Globus pallidus (tissue), 1 donor: ENCODE measurements at places on chromosomes 11 and 22.

DNA sequence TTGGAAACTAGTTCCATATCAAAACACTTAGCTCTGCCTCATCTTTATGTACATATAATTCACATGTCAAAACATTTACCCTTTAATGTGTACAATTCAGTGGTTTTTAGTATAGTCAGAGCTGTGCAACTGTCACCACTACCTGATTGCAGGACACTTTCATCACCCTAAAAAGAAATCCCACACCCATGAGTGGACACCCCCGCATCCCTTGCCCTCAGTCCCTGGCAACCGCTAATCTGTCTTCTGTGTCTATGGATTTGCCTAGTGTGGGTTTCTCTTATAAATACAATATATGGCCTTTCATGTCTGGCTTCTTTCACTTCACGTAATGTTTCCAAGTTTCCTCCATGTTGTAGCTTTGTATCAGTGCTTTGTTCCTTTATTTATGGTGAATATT, 8.6 kb upstream of the EMID1 start:
- no peak for DNase-seq

- DNase-seq, result no peak
Measured at GRCh38 chr11:57751176-57751575, 443 bp downstream of the BTBD18 start.

- DNase-seq, result no peak
Measured at GRCh38 chr11:33110083-33110482, 51.2 kb downstream of the CSTF3 start.

GRCh38 chr22:19663286-19663815, 51.0 kb upstream of the SEPTIN5 start:
- DNase-seq, result no peak

- no peak for DNase-seq
Measured at GRCh38 chr22:46162285-46162684, 12.0 kb downstream of the PPARA start.

DNA sequence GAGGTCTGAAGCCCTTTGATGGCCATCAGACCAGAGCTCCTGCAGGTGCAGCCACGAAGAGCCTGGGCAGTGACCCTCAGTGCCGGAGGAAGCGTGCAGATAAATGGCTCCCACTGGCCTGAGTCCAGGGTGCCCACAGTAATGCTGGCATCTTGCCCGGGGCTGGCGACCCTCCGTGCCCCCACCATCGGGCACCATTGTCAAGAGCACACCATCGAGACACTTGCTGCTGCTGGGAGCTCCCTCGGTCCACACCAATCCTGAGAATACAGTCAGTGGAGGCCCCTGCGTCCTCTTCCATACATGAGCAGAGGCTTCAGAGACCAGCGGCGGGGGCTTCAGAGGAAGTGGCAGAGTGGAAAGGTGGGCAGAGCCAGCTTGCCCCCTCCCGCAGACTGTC, 1448.3 kb downstream of the BRD1 start:
- DNase-seq, result no peak

DNA sequence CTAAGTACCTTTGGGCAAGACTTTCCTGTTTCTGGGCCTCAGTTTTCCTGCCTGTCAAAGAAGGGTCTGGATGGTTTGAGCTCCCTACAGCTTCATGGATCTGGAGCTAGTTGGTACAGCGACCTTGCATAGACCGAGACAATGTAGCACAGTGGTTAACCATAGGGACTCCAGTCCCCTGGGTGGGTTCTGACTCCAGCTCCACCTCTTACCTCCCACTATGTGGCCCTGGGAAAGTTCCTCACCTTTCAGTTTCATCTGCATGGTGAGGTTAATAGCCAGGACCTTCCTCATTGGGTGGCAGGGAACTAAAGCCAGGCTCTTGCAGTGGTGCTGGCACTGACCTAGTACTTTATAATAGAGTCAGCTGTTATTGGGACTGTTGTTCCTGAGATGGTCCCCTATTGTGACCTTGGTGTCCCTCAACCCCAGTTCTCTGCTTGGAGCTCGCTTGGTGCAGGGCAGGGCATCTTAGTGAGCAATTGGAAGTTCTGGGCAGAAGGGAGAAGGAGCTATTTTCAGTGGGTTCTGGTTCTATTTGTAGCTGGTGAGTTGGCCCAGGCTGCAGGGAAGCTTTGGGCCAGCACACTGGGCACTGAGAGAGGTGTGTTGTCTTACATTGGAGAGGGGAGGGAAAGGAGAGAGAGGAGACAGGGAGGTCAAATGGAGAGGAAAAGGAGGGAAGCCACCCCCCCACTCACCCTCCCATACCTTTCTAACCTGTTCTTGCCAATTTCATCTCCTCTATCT, 10.7 kb upstream of the MTMR3 start:
- no peak for DNase-seq

DNA sequence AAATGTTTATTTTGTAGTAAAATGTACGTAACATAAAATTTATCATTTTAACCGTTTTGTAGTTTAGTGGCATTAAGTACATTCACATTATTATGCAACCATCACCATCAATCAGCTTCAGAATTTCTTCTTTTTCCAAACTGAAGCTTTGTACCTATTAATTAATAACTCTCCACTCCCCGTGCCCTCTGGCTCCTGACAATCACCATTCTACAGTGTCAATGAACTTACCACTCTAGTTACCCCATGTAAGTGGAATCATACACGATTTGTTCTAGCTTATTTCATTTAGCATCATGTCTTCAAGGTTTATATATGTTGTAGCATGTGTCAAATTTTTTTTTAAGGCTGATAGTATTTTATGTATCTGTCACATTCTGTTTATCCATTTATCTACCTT, 9.7 kb downstream of the TBCEL start:
- no peak for DNase-seq

DNA sequence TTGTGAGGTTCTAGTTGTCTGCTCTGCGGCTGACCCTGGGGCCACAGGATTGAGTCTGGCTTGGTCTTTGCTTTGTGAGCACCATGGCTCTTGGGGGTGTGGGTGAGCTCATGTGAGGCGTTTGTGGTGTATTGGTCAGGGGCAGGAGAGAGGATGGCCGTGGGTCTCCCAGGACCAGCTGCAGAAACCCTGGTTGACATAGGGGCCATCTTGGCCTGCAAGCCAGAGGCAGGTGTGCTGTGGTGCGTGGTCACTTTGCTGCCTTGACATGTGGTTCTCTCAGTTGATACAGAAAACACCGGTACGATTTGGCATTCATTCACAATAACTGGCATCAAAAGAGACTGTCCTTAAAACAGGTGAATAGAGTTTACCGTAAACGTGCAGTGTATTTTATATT, 11.3 kb downstream of the PHRF1 start:
- DNase-seq, result no peak

DNA sequence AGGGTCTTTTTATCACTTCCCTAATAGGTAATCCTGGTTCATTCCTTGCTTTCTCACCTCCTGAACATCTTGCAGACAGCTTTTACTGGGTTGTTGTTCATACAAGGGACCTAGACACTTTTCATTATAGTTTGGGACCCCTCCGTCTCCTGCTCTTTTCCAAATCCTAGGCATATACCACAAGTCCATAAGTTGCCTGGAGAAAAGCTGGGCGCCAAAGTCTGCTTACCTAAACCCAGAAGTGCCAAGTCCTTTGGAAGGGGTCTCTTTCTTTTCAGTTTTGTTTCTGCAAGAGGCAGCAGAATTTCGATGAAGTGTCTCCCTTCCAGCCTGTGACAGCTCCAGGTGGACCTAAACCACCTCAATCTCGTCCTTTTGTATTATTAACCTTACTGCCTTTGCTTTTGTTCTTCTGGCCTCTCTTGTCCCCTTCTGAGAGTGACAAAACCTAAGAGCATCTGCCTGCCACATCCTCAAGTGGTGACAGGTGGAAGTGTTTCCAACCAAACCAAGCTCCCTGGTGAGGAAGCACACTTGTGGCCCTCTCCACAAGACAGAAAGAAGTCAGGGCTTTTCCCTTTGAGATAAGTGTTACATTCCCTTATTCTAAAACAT, 19.5 kb upstream of the P2RY6 start:
- DNase-seq, result no peak

DNA sequence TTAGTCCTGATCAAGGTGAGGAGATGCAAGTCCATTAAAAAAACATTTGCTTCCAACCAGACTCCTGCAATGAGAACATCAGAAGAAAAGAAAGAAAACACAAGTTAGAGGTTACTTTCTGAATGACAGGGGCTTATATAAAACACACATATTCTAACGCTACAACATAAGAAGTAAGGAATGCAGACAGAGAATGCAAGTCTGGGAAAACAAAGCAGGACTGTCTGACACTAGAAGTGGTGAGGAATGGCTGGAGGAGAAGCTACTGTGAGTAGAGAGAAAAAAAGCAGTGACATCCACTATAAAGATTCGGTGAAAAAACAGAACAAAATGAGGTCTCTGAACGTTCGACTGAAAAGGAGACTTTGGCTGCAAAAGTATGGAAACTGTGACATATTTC, 12.3 kb downstream of the TMEM216 start:
- no peak for DNase-seq

GRCh38 chr11:61695917-61696316, 15.7 kb downstream of the DAGLA start:
- no peak for DNase-seq

DNA sequence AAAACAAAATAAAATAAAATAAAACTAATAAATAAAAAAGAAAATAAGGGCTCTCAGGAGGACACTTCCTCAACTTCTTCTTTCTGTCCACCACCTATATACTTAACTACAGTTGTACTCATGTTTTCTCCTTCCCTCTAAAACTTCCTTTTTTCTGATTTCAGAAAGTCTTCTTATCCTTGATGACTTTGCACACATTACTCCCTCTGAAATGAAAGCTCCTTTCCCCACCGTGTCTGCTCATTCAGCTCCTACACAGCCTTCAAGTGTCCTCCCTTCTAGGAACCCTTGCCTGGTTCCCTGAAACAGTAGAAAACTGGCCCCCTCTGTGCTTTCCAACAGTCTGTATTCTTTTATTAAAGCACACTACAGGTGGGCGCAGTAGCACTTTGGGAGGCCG, 18.3 kb upstream of the DDX17 start:
- DNase-seq, result no peak

DNA sequence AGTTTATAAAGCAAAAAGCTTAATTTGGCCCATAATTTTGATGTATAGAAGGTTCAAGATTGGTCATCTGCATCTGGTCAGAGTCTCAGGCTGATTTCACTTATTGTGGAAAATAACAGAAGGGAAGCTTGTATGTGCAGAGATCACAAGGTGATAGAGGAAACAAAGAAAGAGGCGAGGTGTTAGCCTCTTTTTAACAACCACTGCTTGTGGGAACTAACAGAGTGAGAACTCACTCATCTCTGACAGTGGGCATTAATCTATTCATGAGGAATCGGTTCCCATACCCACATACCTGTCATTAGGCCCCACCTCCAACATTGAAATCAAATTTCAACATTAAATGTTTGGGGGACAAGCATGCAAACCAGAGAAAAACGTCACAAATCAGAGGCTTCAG, 250.3 kb downstream of the GRM5 start:
- no peak for DNase-seq

DNA sequence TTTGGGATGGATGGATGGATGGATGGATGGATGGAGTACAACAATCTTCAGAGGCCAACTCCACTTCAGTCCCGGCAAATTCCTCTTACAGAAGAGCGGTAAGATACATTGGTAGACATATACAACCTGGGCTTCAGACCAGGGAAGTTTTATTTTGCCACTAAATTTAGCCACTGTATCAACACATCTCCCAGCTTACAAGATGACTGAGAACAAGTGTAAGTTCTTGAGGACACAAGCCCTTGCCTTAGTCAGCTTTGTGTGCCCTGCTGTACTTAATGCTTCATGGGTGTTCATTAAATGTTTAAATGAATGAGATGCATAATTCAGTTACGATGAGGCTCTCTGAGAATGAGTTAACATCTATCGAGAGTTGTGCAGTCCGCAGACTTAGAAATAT, 127.7 kb downstream of the COMMD9 start:
- no peak for DNase-seq

GRCh38 chr11:14821031-14821430, 71.0 kb downstream of the CYP2R1 start:
- no peak for DNase-seq

- DNase-seq, result no peak
Measured at GRCh38 chr11:64119700-64120099, 46.2 kb downstream of the MACROD1 start.

GRCh38 chr11:79170321-79170720, 270.5 kb downstream of the TENM4 start:
- no peak for DNase-seq

DNA sequence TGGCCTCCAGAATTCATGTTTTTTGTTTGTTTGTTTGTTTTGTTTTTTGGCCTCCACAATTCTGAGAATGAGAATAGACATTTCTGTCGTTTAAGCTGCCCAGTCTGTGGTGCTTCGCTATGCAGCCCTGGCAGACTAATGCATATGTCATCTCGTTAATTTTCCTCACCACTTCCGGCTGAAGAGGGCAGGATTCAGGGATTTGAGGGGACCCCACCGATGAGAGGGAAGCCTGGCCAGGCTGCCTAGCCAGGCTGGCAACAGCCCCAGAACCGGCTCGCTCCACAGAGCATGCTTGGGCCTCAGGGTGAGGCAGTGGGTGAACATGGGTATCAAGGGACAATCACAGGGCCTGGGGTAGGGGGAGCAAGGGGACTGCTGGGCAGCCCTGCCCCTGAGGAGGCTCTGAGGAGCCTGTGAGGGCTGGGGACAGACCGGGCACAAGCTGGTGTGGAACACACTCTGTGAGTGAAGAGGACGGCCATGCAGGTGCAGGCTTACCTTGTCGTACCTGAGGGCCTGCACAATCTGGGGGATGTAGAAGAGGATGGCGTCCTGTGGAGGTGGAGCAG, 47.8 kb upstream of the SERPIND1 start:
- no peak for DNase-seq

- no peak for DNase-seq
Measured at GRCh38 chr11:117945047-117945810, 16.0 kb upstream of the TMPRSS13 start.

GRCh38 chr22:19929586-19930550, 11.7 kb upstream of the COMT start:
- DNase-seq, result no peak

GRCh38 chr11:57484141-57484710, 23.9 kb downstream of the RTN4RL2 start:
- no peak for DNase-seq

DNA sequence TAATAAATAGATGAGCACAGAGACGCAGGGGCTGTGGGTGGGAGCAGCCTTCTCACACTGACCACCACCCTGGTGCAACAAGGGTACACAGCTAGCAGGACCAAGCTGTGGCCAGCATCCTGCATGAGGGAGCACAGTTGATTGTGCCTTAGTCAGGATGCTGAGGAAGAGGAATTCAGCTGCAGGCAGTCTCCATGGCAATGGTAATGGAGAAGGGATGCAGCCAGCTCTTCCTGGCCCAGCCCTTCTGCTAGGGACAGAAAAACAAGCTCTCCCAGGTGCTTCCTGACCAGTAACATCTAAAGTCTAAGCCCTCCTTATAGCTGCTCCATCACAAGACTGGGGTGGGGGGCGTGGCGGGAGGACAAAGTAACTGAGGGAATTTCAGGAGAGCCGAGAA, 363.5 kb downstream of the BUD13 start:
- DNase-seq, result no peak
